Renal cortical epithelial cell (primary cell): ENCODE measurements at places on chromosomes 2 and 18. TPM values are rescaled to one million over a fixed set of nuclear protein-coding genes. Genes with fewer than 3 reads are reported as not detected.
A peak's percentile ranks its signal among the peaks of the same experiment; 100 is the strongest.

DNA sequence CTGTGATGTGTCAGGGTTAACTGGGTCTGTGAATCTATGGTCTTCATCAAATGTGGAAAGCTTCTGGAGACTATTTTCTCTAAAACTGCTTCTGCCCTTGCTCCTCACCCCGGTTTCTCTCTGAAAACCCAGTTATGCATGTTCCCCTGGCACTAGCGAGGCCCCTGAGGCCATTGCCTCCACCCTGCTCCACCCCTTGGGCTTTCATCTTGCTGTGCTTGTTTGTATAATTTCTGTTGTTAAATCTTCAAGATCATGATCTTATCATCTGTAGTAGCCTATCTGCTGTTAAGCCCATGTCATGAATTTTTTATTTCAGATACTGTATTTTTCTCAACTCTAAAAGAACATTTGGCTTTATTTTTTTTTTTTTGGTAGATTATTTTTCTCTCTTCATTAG, 14.9 kb upstream of the ANO7 start:
- DNase-seq: no peak

DNA sequence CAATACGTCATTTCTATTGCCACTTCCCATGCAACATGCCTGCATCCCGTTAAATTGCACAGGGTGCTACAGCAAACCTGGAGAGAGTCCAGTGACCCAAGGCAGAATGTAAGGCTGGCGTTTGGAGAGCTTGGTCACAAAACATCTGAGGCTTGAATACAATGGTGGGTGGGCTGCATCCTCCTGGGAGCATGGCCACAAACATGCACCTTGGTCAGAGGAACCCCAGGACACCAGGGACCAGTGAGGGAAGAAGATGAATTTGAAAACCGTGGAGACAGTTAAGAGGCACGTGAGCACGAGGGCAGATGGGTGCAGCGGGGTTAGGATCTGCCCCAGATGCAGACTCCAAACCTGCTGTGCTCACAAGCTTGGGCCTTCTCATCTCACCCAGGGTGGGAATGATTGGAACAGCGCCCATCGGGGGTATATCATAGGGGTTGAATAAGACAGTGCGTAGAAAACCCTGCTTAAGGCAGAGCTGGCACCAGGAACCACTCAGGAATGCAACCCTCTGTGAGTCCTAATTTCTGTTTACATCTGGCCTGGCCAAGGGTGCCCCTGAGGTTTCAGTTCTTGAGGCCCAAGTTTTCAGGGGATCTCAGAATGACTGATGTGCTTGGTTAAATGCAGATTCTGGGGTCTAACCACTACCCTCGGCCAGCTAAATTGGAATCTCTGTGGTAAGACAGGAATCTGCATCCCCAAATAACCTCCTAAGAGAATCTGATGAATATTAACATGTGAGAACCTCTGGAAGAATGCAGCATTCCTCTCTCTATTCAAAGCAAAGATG, 97.2 kb downstream of the ARL4C start:
- peak; percentile 33 for DNase-seq

- peak; percentile 57 for DNase-seq
Observed at GRCh38 chr18:12308386-12309100, 502 bp downstream of the TUBB6 start.

- DNase-seq: no peak
Observed at GRCh38 chr2:191195021-191195420, 44.2 kb upstream of the STAT4 start.

DNA sequence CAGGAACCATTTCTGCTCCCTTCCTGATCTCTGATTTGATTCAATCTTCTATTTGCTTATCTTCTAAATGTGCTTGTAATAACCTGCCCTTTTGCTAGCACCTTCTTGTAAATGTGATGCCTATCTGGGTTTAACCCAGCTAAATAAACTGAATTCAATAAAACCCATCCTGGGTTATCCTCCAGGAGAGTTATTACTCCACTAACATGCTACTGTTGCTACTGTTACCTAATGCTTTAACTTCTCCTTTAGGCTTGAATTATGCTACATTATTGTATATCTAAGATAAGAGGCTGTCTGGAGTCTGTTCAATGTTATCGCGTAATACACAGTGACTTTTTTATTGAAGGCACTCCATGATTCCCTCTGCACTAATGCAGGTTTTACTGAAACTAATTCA, 206.5 kb upstream of the CTAGE1 start:
- no peak for DNase-seq

GRCh38 chr2:20182241-20182931, 42.5 kb downstream of the SDC1 start:
- peak; percentile 82 for DNase-seq

GRCh38 chr2:204881655-204882054, 336.4 kb downstream of the PARD3B start:
- DNase-seq: no peak

DNA sequence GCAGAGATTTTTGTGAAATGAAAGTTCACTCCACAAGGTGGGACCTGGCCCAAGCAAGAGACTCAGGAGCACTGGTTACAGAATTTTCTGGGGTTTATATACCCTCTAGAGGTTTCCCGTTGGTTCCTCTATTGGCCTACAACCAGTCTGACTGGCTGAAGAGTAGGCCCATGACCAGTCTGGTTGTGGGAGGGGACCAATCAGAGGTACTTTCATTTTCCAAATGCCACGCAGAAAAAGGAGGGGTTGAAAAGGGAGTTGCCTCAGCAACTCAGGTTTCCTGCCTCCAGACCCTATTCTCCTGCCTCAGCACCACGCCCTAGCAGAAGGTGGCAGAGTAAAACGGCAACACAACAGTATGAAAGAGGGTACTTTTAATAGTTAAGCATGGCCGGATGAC, 98.4 kb downstream of the COLEC12 start:
- DNase-seq: no peak

- no peak for DNase-seq
Observed at GRCh38 chr2:219516888-219517287, 2.6 kb downstream of the ASIC4 start.

GRCh38 chr18:50340078-50340477, 34.8 kb upstream of the SKA1 start:
- DNase-seq: no peak

DNA sequence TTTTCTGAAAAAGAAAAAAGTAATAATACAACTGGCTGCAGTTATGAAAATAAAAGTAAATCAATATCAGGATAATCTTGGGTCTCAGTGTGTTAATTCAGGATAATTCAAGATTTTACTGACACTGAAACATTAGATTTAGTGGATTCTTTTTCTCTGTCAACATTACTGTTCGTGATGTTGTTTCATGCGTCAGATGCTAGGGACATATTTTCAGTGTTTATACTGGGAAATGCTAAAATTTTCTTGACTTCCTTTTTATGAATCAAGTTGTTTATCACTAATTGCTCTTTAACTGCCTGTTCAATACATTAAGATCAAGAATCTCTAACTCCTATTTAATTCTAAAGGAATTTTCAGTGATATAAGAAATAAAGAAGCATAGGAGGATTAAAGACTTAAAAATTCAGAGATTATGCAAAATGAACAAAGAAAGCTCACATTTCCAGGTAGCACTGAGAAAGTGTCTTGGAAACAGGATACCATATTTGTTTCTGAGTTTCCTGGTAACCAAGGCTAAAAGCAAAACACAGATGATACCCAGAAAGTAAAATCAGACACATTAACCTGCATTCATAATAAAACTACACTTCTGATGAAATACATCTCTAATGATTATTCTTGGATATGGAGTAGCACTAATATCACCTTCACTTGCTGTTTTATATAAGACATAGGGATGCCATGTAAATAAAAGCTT, 174.0 kb downstream of the ARL4C start:
- DNase-seq: no peak

DNA sequence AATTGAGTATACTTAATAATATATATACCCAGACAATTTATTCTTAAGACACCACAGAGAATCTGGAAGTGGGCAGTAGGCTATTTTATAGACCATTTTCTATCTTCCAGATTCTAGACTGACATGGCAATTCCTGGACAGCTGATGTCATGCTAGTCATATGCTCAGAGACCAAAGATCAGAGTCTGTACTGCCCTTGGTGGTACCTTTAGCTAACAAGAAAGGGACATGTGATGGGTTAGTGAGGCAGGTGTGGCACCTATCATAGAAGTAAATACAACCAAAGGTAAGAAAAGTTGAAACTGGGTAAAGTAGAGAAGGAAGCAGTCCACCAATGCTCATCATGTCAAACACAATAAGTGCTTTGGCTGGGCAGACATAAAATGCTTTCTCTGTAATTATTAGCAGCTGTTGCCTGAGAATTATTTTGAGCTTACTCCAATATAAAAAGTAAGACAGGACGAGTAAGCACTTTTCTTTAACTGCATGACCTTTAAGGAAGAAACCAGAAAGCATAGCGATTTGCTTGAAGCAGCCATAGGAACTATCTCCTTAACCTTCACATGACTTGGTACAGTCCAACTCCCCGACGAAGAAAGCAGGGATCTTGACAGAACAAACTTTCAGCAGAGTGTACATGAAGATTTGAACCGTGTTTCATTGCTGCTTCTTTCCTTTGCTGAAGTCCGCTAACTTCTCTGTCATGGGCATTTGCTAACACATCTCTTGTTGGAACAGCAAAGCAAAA, 47.1 kb downstream of the SLC40A1 start:
- DNase-seq: no peak

DNA sequence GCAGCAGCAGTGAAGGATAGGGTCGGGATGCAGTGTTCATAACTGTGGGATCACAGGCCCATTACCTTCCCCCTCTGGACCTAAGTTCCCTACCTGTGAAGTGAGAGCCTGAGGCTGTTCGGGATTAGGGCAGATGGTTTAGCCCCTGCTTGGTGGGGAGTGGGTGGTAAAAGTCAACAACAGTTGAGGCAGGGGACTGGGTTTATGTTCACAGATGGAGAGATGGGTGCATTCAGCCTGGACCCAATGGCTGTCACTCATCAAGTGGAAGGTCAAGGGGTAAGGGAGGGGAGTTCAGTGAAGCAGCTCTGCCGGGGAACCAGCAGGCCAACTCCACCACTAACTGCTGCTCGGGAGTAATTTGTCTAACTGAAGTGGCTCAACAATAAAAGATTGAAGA, 180.4 kb downstream of the FAM210A start:
- no peak for DNase-seq

AGXT gene
- total RNA-seq: not detected in 2 replicates

DPP4 gene
- total RNA-seq: 65.7 and 374 TPM in 2 replicates

DNA sequence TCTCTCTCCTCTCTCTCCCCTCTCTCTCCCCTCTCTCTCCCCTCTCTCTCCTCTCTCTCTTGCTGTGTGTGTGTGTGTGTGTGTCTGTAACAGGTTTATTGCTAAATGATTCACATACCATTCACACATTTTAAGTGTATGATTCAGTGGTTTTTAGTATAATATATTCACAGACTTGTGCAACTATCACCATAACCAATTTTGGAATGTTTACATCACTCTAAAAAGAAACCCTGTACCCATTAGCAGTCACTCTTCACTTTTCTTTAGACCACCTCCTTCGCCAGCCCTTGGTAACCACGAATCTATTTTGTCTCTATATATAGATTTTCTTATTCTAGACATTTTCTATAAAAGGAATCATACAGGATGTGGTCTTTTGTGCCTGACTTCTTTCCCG, 11.4 kb downstream of the THNSL2 start:
- peak; percentile 88 for DNase-seq

EHD3 gene
- 5.4 and 9.5 TPM in 2 replicates for total RNA-seq

GRCh38 chr2:216802516-216803215, 57.2 kb downstream of the TNP1 start:
- DNase-seq: no peak

DNA sequence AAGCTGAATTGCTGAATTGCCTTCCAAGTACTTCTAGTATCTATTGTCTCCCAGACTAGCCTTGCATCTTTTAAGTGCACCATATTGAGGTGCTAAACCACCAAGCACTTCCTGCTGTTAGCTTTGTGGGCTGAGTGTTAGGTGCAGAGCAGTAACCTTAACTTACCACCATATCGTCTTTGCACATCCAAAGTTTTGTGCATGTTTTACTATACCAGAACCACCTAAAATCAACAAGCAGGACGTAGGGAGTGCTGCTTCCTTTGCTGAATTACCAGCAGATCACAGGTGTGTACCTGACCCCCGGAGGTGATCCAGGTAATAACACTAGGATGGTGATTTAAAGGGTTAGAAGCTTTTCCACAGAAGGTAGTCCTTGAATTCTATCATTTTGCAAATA, 359.9 kb upstream of the HNRNPA3 start:
- no peak for DNase-seq

- DNase-seq: no peak
Observed at GRCh38 chr2:19887510-19887909, 14.3 kb downstream of the TTC32 start.

GRCh38 chr2:228987441-228988155, 283.5 kb downstream of the PID1 start:
- DNase-seq: no peak

DSG3 gene
- total RNA-seq: 0.05 and 0.35 TPM in 2 replicates

DNA sequence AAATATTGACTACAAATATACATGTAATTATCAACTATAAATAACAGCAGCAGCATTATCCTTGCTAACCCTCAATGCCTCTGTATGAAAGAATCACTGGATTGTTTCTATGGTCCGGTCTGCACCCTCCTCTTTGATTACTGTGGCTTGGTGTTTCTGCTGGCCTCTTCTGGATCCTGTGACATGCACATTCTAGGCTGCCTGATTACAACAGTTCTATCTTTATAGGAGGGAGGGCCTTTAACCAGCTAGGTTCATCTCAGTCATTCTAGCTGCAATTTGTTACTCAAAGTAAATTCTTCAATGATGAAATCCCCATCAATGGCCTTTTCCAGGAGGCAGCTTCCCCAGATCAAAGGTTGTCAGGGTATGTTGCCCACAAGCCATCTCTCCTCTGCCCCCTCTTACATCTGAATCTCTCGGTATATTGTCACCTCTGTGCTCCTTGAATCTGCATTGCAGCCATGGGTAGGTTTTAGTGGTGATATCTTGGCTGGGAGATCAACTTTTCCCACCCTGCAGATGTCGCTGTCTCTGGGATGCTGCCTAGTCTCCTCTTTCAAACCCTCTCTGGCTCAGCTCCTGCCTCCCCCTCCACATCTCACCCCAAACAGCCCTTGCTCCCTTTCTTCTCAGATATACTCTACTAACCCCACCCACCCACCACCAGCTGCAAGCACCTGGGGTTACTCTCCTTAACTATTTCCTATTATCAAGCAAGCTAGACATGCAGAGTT, 106.2 kb upstream of the BZW1 start:
- DNase-seq: peak; percentile 11

GRCh38 chr2:54579682-54580620, 123.8 kb downstream of the SPTBN1 start:
- DNase-seq: peak; percentile 80
